Left ventricle myocardium superior (tissue), 1 donor: ENCODE measurements at places on chromosomes 5 and 9.
A peak's percentile ranks its signal among the peaks of the same experiment; 100 is the strongest.

- DNase-seq = no peak
Observed at GRCh38 chr5:55241746-55242145, 8.3 kb upstream of the CCNO start.

DNA sequence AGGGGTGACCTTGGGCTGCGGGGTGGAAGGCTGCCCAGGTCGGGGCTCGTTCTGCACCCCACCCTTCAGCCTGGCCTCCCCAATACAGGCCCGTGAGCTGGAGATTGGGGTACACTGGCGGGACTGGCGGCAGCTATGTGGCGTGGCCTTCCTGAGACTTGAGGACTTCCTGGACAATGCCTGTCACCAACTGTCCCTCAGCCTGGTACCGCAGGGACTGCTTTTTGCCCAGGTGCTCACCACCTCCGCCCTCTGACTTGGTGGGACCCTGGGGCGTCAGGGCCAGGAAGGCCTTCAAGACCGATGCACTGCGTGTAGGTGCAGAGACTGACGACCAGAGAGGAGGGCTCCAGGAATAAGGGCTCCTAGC lies 10.5 kb downstream of the ZDHHC12 start:
- peak; percentile 14 for DNase-seq

DNA sequence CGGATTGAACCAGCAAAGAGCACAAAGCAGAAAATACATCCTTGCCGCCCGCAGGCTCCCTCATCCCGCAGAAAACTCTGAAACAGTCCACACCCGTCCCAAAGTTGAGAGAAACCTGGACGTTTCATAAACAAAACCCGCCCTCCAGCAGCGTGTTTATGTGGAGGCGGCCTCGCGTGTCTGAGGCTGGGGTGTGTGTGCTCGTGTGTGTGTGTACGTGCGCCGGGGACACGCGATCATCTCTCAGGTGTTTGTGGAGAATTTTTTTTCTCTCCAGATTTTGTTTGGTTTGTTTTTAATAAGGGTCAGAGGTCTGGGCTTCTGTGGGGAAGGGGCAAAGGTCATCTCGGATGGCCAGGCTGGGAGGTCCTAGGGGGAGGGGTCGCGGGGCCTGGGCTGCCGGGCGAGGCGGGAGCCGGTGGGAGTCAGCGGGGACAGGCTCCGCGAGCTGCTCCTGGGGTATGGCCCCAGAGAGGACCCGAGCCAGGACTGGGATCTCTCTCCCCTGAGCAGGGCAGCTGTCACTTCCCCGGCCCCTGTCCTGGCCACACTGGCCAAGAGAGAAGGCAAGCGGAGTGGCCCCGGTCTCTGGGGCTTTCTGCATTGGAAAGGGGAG lies 206.4 kb downstream of the C9orf50 start:
- DNase-seq = peak; percentile 58

DNA sequence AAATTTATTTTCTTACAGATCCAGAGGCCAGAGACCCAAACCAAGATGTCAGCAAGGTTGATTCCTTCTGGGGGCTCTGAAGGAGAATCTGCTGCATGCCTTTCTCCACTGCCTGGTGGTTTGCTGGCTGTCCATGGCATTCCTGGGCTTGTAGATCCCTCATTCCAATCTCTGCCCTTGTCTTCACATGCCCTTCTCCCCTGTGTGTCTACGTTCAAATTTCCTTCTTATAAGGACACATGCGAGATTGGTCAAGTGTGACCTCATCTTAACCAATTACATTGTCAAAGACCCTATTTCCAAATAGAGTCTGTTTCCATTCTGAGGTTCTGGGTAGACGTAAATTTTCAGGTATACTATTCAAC lies 84.5 kb upstream of the RAI14 start:
- no peak for DNase-seq

- peak; percentile 57 for DNase-seq
Observed at GRCh38 chr5:102755686-102756371, 724 bp downstream of the PAM start.

- no peak for DNase-seq
Observed at GRCh38 chr9:108259917-108260675, 595.7 kb downstream of the ACTL7B start.

- no peak for DNase-seq
Observed at GRCh38 chr9:97721396-97721795, 24.3 kb upstream of the XPA start.

DNA sequence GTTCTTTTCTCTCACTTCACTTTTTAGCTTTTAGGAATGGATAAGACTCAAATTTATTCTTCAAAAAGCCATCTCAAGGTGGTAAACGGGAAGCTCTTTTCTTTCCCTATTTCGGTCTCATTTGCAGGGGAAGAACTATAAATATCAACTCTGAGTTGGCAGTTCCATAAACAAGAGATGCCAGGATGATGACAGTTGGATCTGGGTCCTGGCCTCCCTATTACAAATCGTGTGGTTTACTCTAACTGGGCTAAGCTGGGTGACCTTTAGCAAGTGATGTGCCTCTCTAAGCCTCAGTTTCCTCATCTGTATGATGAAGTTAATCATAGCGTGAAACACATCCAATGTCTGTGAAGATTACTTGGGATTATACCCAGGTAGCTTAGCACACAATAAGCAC lies 44.2 kb downstream of the TLE4 start:
- DNase-seq = no peak

GRCh38 chr9:4276856-4277255 lies 23.0 kb downstream of the GLIS3 start:
- no peak for DNase-seq

DNA sequence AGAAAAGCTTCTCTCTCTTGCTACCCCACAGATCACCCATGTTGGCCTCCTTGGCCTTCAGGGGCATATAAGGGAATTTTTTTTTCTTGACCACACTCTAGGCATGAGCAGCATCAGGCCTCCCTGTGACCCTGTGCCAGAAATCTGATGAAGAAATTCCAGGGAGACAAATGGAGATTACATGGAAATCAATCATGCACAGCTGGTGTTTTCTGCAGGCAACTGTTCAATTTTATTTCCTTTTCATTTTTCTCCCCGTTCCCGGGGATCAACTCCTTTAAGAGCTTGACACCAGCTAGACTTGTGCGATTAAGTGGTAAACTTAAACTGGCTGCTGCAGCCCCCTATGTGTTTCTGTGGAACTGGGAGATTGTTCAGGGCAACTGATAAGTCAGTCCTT lies 59.3 kb downstream of the GALNT10 start:
- no peak for DNase-seq

- no peak for DNase-seq
Observed at GRCh38 chr5:142141463-142141862, 32.9 kb downstream of the NDFIP1 start.

DNA sequence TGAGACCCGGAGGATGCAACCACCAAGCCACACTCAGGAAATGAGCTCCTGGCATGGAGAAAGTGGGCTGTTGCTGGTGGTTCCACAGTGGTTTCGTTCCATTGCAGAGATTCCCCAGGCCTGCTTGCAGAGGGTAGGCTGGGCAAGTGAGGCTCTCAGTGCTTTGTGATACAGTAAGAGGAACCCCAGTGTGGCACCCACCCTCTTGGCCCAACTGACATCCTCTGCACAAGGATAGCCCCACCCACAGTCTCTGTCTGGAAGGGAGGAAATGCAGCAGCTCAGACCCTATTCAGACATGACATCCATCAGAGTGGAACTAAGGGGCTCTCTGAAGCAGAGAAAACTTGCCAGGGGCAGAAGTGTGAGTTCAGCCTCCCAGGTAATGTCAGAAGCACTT lies 69.6 kb upstream of the FSTL4 start:
- DNase-seq = no peak

GRCh38 chr5:132485641-132486317 lies 4.8 kb downstream of the IRF1 start:
- DNase-seq = no peak

DNA sequence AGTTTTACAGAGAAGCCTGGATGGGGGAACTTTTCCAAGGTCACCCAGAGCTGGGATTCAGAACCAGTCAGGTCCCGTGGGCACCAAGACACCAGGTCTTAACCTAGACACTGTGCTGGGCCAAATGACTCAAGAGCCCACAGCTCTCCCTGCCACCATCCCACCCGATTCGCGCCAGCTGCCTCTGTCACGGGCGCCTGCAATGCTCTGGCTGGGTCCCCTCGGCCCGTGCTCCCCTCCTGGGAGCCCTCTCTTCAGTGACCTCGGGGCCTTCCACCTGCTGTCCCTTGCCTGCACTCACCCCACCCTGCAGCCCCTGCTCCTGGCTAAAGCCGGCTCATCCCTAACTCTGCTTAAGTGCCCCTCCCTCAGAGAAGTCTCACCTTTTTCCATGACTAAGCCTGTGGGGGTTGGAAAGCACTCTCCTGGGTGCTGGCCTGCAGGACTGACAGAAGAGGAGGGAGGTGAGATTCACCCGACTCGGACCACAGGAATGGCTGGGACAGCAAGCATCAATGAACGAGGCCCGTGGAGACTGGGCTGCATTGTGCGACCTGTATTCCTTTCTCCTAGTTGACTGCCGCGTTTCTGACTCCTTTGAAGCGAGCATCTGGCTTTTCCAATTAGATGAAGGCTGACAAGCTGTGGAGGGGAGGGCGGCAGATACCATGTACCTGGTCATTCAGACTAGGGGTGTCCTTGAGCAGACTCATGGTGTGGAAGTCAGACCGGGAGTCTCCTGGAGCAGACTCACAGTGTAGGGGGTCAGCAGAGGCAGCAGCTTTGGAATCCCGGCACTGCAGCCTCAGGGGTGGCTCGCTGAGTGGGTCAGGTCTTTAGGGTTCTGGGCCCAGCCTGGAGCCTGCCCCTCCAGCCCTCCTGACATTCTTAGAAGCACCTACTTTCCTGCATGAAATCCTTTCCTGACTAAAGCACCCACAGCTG lies 5.8 kb upstream of the IL4 start:
- DNase-seq = no peak

DNA sequence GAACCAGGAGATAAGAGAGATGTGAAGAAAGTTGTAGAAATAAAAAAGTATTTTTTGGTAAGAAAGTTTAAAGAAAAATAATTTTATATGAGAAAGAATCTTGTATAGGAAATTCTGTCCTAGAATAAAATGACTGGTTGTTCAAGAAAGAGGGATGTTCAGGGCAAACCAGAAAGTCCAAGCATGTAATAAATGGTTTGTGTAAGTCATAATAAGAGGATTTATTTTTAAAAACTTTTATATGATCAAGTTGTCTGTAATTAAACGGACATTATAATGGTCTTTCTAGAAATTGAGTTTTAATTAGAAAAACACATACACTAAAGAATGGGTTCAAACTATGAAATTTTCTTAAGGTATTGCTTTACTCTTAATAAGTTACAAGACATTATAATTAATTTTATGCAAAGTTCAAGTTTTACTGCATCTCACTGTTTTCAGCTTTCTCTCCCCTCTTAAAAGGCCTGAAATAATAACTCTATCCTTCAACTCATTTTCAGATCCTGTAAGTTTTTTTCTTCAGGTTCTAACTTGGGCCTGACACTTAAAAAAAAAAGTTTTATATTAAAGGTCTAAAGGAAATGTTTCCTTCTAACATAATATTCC lies 56.1 kb upstream of the ZNF300 start:
- DNase-seq = no peak

DNA sequence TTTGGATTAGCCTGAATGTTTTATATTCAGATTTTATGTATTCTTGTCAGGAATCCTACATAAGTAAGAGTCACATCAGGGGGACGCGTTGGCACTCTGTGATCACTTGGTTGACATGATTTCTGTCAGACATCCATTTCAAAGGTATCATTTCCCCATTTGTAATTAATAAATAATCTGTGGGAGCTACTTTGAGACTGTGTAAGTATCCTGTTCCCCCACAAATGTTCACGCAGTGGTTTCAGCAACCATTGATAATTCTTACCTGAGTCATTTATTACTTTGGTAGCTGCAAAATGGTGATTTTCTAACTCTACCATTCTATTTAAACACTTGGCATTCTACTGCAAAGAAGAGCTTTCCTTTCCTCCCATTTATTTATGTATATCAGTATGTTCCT lies 56.9 kb upstream of the TBC1D2 start:
- no peak for DNase-seq

- DNase-seq = no peak
Observed at GRCh38 chr9:89491694-89492093, 6.2 kb downstream of the SEMA4D start.

- DNase-seq = no peak
Observed at GRCh38 chr9:76766126-76766525, 1.9 kb downstream of the PCA3 start.

DNA sequence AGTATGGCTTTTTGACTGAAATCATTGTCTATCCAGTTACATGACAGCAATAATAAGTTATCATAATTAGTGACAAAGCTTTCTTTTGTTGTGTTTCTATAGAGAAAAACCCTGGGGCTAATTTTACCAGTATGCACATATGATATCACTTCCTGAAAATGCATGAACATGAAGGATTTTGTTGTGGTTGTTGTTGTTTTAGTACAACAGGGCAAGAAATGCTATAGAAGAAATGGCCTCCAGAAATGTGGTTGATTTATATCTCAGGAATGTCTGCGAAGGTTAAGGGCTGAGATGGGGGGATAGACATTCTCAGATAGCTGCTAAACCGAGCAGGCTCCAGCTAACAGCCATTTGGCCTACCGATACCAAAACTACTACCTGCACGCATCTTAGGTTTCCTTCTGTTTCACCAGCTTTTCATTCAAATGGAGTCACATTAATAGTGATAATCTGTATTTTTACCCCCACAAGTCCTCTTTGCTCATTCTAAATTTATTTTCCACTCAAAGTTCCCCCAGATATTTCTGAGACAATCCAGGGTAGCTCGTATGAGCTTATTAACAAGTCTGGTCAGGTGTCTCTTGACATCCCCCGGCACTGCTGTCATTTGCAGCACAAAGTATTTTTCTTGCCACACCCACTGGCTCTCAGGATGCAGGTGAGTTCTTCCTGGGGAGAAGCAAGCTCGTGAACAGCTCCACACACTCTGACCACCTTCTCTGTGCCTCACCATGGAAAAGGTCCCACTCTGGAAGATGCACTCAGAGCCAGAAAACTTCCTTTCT lies 232.4 kb upstream of the GAS1 start:
- no peak for DNase-seq

DNA sequence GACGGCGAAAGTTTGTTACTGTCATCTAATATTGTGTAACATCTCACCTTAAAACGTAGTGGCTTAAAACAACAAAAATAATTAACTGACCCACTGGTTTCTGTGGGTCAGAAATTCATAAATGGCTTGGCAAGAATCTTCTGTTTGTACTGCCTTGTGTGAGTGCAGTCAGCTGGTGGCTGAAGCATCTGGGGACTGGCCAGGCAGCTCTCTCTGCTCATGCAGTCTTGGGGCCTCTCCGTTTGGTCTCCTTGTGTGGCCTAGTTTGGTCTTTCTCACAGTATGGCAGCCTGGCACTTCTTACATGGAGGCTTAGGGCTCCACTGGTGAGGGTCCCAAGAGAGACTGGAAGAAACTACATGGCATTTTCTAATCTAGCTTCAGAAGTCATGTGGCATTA lies 49.0 kb upstream of the CTXN3 start:
- no peak for DNase-seq

DNA sequence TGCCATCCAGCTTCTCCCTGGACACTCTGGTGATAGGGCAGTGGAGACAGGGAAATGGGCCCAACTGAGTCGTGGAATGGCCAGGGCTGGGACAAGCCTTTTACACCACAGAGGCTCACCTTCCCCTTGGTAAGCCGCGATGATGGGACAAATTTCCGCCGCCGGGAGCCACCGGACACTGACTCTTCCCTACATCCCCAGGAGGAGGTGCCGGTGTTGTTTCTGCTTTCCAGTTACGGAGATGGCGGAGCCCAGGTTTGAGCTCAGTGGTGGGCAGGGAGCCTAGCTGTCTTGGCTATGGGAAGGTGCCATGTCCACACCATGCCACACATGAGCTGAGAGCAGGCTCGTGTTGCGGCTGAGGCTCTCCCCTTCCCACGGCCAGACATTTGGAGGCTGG lies 19.9 kb upstream of the WNK2 start:
- DNase-seq = no peak
